Activated naive CD4-positive, alpha-beta T cell treated with anti-CD3 and anti-CD28 coated beads, Interleukin-2, amount 50 U/mL, for 16 hours (primary cell): ENCODE measurements at places on chromosomes 16 and 17.
A peak's percentile ranks its signal among the peaks of the same experiment; 100 is the strongest.

DNA sequence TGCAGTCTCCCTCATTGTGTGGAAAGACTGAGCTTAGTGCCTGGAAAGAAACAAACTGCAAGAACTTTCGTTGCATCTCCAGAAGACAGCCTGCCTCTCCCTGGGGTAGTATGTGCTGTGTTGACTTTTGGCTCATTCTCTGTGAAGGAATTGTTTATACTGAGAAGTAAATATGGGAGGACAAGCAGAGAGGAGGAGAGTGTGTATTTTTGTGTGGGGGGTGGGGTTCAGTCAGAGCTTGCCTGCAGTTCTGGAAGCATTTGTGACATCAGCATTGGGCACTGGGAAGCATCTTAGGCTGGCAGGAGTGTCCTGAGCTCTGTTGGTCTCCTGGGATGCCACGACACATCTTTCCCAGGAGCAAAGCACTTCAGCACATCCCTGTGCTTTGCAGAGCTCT is 147.9 kb downstream of the HS3ST3B1 start:
- no peak for DNase-seq

- peak; percentile 82 for DNase-seq
Observed at GRCh38 chr17:9575381-9576101, at the start of gene STX8. TSS of gene STX8 (minus strand) at chr17:9575820. CDS start at chr17:9575808, 12 bp downstream.

GRCh38 chr16:58442547-58442946 is 50.3 kb downstream of the GINS3 start:
- DNase-seq: no peak

DNA sequence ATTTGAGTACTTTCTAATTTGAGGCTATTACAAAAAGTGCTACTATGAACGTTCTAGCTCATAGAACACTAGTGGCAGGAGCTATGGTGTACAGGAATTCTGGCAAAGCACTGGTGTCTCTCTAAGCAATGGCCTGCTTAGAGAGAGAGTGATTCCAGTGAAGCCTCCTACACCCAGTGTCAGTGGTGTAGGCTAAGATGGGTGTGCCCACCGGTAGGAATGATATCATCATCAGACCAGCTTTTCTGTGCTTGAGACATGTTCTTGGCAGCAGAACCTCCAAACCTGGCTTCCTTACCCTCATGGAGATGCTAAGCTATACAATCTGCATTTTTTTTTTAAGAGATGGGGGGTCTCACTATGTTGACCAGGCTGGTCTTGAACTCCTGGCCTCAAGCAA is 370.3 kb downstream of the SOX9 start:
- DNase-seq: no peak

GRCh38 chr16:80433623-80434022 is 107.2 kb upstream of the DYNLRB2 start:
- no peak for DNase-seq

DNA sequence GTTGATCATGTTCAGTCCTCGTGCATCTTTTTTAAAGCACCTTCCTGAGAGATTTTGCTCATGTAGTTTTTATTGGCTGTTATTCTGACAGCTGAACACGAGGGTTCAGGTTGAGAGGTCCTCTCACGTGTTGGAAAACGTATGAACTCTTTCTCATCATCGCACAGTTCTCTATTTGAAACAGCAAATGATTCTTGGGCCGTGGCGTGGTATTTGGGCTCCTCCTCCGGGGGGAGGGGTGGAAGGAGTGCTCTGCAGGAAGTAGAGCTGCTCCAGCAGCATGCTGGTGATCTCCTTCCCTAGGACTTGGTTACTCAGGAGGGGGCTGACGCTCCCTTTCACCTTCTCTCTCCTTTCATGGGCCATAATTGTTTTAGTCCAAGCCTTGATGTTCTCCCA is 70.4 kb downstream of the KSR1 start:
- DNase-seq: peak; percentile 33

DNA sequence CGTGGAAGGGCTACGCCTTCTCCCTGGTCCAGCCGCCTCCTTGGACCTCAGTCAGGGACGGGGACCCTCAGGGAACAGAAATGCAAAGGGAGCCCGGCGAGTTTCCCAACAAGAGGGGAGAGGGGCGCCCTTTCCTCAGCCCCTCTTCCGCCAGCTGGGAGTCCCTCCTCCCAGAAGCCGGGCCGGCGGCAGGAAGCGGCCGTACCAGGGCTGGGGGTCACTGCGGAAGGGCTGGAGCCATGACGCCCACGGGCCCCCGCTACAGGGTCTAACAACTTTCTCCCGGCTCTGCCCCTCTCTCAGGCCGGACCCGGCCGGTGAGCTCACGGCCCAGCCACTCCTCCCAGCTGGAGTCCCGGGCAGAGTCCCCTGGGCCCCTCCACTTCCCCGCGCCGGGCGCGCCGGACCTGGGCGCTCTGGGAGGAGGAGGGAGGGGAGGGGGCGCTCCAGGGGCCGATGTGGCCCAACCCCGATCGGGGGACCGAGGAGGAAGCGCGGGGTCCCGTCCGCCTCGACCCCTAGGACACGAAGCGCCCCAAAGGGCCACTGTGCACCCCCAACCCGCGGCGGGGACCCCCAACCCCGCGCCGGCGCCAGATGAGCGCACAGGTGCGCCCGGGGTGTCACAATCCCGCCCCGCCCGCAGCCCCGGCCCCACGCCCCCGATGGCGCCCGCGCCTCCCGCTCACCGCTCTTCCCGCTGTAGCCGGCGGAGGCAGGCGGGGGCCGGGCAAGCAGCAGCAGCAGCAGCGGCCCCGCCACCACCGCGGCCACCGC is 578 bp downstream of the PGAP6 start:
- DNase-seq: peak; percentile 44

DNA sequence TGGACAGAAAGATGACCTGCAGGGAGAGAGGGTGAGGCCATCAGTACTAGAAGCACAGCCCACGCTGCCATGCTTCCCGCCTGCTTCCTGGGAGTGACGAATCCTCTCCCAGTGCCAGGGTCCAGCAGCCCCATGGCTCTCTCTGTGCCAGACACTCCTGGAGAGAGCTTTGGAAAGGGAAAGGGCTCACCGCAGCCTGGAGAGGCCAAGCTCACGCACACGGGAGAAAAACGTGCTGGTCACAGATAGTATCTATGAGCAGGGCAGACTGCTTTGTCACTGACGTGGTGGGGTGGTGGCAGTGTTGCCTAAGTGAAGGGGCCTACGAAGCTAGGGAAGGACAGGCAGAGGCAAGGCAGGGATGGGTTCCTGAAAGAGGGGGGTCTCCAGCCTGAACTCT is 5.4 kb downstream of the WBP2 start:
- no peak for DNase-seq

DNA sequence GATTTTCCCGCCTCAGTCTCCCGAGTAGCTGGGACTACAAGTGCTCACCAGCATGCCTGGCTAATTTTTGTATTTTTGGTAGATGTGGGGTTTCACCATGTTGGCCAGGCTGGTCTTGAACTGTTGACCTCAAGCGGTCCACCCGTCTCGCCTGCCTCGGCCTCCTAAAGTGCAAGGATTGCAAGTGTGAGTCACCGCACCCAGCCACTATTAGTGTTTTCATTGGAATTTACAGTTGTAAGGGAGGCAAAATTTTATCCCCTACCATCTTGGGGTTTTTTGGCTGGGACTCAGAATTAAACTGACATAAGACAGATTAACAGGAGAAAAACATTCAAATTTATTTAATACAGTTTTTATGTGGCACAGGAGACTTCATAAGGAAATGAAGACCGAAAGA is 12.3 kb upstream of the MYCBPAP start:
- no peak for DNase-seq

DNA sequence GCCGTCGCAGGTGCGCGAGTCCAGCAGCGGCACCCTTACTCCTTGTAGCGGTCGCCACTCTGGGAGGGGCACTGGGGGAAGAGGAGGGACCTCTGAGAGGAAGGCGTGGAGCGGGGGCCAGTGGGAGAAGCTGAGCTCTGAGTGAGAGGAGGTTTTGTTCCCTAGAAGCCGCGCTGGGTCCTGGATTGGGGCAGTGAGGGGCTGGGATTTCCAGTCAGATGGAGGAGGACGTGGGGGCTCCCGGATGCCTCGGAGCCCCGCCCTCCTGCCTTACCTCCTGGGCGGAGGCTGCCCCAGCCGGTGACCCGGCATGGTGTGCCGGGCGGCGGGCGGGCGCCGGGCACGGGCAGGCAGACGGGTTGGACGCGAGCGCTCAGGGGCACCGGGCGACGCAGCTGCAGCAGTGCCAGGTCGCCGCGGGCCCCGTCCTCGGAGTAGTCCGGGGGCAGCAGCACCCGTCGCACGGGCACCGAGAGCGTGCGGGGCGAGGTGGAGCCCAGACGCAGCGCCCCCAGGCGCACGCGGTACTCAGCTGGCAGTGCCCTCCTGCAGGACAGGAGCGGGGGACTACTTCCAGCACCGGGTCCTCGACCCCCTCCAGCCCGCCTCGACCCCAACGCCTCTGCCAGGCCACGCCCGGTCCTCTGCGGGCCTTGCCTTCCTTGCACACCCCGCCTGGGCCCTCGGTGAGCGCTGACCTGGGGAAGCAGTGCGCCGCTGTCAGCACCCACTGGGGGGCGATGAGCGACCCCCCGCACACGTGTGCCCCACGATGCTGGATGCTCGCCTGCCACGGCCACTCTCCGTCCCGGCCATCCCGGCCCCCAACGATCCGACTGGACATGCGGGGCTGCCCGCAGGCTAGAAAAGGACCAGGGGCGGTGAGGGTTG is 2.0 kb downstream of the PRSS33 start:
- peak; percentile 52 for DNase-seq

DNA sequence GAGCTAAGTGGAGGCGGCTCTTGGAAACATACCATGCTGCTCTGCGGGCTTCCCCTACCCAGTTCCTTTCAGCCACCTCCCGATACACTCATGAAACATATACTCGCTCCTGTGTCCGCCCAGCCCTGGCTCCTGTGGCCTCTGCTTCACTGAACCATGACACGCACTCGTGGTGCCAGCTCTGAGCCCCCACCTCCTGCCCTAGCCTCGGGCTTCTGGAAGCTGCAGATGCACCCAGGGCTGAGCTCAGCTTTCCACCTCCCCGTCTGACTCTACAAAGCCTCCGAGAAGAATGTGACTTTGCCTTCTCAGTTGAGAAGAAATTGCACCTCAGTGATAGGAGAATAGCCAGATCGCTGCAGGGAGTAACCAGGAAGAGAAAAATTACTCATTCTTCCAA is 11.0 kb downstream of the CALB2 start:
- no peak for DNase-seq

DNA sequence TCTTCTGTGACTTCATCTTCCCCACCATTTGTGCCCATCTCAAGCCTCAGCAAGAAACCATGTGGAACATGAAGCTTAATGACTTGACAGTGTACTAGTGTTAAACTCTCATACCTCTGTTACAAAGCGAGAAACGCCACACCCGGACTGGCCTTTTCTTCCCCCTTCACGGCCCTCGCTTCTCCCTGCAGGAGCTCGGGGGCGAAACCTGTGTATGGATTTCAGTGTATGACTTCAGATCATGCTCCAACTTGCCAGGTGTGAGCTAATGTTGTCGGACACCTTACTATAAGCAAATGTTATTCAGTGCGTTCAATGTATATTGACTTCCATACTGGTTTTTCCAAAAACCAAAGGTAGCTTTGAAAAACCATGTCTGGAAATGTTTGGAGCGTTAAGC is 20.1 kb upstream of the SLC5A11 start:
- DNase-seq: no peak

- DNase-seq: peak; percentile 75
Observed at GRCh38 chr17:2749784-2750181, 331 bp upstream of the CCDC92B start.

GRCh38 chr17:3582915-3583314 is 25.3 kb upstream of the TRPV3 start:
- no peak for DNase-seq

DNA sequence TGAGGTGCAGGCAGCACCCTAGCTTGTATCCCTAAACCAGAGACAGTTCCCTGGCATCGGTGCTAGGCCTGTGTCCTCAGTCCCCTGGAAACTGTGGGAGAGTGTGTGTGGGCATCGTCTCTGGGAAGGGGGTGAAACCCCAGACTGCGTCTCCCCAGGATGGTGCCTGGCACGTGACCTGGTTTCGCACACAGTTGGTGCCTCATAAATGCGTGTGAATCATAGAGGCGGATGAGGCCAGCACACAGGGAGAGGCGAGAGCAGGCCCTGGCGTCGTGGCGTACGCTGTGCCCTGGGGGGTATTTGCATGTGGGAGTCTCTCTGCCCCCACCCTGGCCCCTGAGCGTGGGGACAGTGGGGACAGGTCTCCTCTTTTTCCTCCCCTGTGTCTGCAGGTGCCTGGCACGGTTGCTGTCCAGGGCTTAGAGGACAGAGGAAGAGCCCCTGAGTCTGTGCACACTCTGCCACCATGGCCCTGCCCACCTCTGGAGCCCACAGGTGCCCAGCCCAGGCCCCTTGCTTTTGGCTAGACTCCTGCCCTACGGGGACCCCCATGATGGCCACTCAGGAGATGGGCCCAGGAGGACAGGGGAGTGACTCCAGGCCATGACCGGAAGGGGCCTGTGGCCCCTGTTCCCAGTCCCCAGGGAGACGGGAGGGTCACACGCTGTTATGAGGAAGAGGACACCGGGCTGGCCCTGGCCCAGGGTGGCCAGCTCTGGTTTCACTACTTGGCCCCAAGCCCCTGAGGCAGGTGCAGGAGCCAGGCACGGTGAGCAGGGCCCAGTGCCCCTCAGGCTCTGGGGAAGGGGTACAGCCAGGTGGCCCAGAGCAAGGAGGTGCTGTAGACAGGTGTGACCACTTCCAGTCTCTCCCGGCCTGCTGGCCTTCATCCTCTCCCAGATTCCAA is 1.3 kb upstream of the FSCN2 start:
- no peak for DNase-seq

DNA sequence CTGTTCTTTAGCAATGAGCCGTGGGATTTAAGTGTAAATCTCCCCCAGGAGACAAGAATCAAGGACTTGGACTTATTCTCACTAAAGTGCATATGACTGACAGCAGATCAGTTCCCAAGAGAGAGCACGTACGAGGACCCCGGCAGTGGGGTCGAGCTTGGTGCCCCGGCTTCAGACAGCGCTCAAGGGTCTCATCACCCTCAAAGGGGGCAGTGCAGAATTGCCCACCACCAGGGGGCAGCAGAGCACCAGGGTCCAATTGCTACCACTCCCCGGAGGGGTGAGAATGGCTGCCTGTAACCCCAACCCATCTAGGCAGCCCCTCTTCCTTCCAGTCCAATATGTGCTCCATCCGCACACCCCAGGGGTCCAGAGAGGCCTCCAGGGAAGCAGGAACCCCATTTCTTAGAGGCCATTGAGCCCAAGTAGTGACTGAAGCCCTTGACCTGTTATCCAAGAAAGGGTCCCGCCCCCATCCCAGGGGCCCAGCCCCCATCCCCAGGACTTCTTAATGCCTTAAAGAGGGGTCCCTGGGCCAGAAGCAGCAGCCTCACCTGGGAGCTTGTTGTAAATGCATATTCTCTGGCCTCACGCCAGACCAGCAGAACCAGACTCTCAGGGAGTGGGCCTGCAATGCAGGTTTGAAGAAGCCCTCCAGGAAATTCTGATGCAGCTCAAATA is 86.1 kb downstream of the ZDHHC7 start:
- peak; percentile 70 for DNase-seq

GRCh38 chr17:40346765-40347158 is 17.8 kb downstream of the GJD3 start:
- DNase-seq: no peak

GRCh38 chr16:88854306-88855111 is 2.2 kb downstream of the GALNS start:
- no peak for DNase-seq

GRCh38 chr16:85385463-85386331 is 227.4 kb upstream of the GSE1 start:
- no peak for DNase-seq
